Left cardiac atrium (tissue), 4 donors: ENCODE measurements at places on chromosomes 3 and 15.

- DNase-seq = no peak
These were observed 320.4 kb downstream of the CTNNB1 start for GRCh38 chr3:41519746-41520145.

GRCh38 chr15:73947651-73948050 lies 21.4 kb downstream of the LOXL1 start:
- no peak for DNase-seq

DNA sequence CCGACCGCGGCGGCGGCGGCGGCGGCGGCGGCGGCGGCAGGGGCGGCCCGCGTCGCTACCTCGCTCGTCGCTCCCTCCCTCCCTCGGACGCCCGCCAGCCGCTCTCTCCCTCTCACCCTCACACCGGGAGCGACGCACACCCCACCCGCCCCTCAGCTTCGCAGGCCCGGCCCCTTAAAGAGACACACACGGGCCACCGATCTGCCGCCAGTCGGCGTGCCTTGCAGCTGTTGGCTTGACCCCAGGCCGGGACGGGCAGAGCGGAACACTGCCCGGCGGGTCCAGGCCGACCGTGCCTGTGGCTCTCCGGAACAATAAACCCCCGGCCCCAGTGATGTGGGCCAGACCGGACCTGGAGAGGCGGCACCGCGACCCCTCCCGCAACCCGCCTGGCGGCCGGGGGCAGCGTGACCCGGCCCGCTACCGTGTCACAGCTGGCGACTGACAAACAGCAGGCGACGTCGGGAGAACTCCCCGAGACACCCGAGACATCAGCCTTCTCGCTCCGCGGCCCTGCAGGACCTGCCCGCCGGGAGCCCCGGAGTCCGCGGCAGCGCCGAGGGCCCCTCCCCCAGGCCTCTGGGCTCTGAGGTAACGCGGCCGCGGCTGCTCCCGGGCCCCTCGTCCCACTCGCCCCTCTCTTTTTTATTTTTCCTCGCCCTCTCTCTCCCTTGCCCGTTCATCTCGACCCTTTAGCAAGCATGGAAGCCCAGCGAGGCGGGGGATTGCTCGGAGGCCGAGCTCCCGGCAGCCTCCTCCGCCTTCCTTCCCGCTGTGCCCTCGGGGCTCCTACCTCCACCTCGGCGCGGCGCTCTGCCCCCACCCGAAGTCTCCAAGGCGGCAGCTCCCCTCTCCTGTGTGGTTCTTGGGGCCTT lies at the start of gene SETD2:
Gene SETD2, minus strand, starts transcription at position 107 of the 875 bp plus-strand sequence. CDS start 189 bp downstream, outside the sequence.
- DNase-seq = peak; percentile 97

- no peak for DNase-seq
These were observed 775.0 kb downstream of the SQOR start for GRCh38 chr15:46409841-46410301.

GRCh38 chr3:61132062-61132461 lies 119.2 kb downstream of the FHIT start:
- no peak for DNase-seq

DNA sequence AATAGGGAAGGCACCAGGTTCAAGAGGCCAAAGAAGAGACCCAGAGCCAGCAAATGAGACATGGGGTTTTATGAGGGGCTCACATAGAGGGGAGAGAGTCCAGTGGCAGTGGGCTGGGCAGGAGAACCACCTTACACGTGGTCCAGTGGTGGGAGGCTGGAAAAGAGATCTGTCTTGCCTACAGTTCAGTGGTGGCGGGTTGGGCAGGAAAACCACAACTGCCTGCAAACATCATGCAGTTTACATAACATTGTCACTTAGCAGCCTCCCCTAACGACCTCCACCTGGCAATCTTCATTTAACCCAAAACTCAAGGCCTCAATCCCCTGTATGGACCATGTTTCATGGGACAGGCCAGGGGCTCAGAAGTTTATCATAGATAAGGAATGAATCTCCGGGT lies 29.1 kb downstream of the CRYGS start:
- DNase-seq = no peak

GRCh38 chr3:63364910-63365309 lies 86.8 kb downstream of the SYNPR start:
- DNase-seq = no peak

DNA sequence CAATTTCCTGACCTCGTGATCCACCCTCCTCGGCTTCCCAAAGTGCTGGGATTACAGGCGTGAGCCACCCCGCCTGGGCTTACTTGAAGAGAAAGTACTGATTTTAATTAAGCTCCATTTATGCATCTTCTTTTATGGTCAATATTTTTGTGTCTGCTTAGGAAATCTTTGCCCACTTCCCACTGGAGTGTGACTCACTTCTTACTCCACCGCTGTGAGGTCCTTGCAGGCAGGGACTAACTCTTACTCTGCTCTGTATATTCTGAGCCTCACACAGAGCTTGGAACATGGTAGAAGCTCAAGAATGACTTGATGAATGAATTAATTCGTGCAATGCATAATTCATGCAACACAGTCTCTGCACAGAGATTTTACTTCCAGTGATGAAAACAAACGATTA lies 2.9 kb upstream of the TM4SF19 start:
- DNase-seq = no peak

DNA sequence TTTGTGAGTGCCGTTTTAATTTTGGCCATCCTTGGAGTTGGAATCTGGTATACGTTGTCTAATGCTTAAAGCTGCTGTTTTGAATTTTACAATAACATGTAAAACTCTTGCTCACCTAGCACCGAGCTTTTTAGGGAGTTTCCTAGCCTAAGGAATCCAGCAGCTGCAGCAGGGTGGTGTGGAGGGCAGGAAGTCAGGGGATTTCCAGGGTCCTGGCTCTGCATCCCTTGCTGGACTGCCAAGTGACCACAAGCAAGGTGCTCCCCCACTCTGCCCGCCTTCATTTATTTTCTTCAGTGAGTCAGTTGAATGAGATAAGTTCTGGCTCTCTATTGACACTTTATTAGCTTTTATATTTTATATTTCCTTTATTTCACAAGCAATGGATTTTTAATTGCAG lies 113.7 kb downstream of the ATG7 start:
- DNase-seq = no peak

GRCh38 chr3:71476950-71477349 lies 106.6 kb downstream of the FOXP1 start:
- DNase-seq = no peak

DNA sequence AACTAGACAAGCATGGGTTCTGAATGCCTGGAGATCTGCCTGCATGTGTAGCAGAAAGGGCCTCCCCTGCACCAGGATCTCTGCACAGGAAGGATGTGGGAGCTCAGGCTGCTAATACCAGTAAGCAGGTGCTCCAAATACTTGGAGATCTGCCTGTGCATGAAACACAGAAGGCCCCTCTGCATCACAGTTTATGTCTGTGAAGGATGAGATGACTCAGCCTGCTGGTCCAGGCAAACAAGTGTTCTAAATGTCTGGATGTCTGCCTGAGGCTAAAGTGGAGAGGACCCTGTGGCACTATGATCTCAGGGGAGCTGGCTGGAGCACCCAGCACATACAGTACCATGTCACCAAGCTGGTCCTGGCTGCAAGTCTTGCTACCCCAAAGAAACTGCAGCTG lies 678.8 kb downstream of the MCTP2 start:
- no peak for DNase-seq

GRCh38 chr3:144433006-144433405 lies 461.4 kb downstream of the DIPK2A start:
- DNase-seq = no peak

GRCh38 chr15:41659855-41660234 lies 360 bp upstream of the MGA start:
- DNase-seq = no peak

DNA sequence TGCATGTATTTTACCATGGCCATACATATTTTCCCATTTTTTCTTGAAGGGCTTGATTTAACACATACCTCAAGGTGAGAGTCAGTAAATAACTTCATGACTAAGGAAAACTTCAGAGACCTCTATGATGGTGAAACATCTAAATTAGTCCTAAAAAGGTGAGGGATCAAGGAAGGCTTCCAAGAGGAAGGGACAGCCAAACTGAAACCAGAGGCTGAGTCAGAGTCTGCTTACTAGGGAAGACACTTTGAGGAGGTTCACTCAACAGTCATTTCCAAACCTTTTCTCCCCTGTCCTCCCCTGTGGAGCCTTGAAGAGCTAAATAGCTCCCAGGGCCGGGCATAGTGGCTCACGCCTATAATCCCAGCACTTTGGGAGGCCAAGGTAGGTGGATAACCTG lies 206.6 kb downstream of the SHQ1 start:
- no peak for DNase-seq

DNA sequence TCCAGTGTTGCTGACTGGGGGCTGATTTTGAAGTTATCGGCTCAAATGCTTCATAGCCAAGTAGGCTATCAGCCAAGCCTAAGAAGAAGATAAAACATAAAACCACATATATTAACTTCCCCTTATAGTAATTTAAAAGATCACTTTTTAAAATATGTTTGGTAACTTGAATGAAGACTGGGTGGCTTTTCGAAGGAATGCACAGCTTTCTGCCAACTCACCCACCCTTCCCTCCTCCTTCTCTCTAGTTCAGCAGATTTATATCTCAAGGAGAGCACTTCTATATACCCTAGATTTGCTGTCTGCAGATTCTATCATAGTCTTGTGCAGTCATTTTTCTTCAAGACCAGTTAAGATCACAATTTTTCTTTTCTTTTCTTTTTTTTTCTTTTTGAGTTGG lies 189.4 kb upstream of the CHRM5 start:
- no peak for DNase-seq

- no peak for DNase-seq
These were observed 2.8 kb downstream of the NR2E3 start for GRCh38 chr15:71812966-71813722.

DNA sequence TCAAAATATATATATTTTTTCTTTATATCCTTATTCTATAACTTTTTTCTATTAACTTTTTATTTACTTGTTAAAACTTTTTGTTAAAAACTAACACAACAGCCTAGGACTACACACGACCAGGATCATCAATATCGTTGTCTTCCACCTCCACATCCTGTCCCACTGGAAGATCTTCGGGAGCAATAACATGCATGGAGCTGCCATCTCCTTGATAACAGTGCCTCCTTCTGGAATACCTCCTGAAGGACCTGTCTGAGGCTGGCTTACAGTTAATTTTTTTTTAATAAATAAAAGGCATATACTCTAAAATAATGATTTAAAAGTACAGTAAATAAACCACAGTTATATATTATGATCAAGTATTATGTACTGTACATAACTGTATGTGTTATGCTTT lies 58.9 kb downstream of the SFMBT1 start:
- DNase-seq = no peak

DNA sequence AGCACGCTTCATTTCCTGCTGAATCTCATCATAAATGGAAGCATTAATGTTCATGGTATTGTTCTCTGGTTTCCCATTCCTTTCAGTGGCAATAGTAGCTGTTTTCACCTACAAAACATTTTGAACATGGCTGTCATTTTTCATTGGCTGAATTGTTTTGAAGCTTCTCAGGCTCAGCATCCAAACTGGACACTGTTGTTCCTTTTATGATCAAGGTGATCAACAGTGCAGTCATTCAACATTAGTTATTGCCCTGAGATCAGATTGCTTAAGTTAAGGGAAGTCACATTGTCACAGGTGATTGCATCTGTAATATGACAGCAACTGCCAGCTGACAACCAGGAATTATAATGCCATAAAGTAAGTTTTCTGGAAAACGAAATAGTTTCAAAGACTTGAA lies 46.9 kb downstream of the SATB1 start:
- no peak for DNase-seq

DNA sequence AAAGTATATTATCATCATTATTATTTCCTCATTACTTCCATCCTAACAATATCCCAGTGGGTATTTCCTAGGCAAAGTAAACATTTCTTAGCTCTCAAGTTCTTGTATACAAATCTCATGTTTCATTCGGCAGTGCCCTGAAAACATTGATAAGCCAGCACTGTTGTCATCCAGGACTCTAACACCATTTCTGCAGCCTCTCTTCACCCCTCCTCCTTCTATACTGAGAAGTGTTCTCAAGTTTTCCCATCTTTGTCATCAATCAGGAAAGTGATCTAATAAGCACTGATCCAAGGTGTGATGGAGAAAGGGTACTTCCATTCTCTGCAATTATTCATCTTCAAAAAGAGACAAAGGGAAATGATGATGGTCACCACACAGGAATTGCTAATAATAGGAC lies 168.4 kb upstream of the CCDC54 start:
- no peak for DNase-seq

DNA sequence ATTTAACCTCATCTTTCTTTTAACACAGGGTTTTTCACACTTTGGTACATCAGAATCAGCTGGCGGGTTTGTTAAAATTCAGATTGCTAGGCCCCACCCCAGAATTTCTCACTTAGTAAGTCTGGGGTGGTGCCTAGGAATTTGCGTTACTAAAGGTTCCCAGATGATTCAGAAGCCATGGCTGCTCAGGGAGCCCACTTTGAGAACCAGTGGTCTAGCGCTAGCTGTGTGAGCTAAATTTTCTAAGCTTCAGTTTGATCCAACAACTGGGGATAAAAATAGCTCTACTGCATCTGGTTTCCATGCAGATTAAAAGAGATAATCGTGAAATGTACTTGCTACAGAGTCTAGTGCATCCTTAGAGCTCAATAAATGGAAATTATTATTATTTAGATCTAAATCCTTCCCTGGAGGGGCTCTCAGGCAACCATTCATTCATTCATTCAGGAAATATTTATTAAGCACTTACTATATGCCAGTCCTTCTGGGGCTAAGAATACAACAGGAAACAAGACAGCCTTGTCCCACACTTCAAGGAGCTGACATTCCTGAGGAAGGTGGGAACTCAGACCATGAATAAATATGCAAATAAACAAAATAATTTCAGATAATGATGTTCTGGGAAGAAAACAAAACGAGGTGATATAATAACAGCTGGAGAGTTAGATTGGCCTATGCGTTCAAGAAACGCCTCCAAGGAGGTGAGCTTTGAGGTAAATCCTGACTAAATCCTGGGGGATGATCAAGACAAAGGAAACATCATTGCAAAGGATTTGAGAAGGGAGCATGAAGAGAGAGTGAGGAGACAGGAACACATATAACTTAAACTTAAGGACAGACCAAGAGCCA lies 3.9 kb upstream of the CIDEC start:
- no peak for DNase-seq

GRCh38 chr15:66673410-66674322 lies 28.4 kb upstream of the SMAD6 start:
- DNase-seq = peak; percentile 70

- no peak for DNase-seq
These were observed 14.2 kb downstream of the RAB8B start for GRCh38 chr15:63203451-63204090.

GRCh38 chr15:97071668-97072067 lies 741.2 kb downstream of the NR2F2 start:
- DNase-seq = no peak

GRCh38 chr15:31571676-31572075 lies 245.0 kb downstream of the KLF13 start:
- no peak for DNase-seq

DNA sequence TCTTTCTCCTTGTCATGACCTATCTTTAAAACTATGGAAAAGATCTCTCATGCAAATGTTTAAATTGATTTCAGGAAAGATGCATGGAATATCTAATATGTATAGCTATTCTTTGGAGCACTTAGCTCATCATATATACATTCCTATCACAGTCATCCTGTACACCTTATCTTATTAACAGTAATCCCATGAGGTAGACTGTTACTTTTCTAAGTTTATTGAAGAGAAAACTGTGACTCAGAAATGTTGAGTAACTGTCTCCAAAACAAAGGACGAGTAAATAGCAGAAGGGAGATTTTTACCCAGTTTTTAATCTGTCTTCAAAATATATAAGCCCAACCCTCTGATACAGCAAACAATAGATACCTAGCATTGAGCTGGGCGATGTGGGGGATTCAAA lies 308.3 kb downstream of the GAP43 start:
- DNase-seq = no peak

GRCh38 chr15:40310001-40310959 lies 2.5 kb upstream of the PLCB2 start:
- DNase-seq = peak; percentile 62
